ENCODE measurements at places on chromosomes 1 and 21.

DNA sequence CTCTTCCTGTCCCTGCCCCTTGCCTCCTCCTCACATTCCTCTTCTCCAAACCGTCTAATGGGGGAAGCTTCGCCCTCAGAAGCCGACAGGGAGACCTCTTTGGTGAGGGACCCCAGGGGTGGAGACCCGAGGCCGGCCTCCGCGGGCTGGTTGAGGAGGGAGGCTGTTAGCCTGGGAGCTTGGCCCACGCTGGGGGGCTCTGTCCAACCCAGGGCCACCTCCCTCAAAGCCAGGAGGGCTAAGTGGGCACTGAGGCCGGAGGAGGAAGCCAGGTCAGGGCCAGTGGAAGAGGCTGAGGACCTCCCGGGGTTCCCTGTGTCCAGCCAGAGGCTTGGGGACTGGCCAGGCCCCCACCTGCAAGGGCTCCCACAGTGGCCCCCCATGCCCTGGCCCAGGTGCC, 5.3 kb downstream of the GABRD start:
- DNase-seq = no peak

DNA sequence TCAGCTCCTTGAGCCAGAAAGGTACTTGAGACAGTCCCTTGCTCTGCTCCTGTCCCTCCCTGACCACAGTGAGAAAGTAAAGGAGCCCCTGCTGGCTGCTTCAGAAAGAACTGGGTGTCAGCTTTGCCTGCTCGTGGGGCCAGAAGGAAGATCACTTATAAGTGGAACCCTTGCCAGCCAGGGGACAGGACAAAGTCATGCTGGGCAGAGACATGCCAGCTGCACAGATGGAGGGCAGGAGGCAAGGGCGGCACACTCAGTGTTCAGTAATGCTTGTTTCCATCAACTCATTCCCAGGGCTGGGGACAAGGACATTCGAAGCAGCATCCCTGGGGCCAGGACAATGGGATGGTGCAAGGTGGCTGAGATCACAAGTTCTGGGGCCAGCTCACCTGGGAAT, 41.8 kb downstream of the NTPCR start:
- no peak for DNase-seq

DNA sequence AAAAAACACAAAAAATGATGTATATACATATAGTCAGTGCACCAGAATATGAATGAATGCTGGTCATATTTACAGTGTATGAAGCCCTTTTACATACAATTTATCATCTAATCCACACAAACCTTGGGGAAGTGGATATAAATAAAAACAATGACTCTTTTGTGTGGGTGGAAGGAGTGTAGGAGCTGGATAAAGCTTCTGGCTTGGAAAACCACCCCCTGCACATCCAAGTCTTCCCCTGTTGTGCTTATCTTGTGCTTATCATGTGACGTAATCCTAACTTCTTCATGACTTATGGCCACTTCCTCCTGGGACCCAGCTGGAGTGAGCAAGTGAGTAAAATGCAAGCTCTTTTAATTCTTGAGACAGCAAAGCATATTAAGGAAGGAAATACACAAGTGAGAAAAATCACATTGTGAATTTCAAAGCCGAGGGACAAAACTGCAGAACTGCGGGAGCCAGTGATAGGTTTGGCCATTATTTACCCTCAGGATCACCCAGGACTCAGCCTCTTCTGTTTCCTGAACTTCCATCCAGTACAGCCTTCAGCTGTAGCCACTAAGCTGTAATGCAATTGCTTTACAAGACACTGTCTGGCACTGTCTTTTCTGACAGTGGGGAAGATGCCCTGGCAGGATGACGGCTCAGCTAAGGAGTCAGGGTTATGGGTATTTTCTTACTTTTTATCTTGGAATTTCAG, 104.0 kb upstream of the PPM1J start:
- DNase-seq = no peak

GRCh38 chr21:18089786-18090185, 154.8 kb upstream of the CHODL start:
- no peak for DNase-seq

DNA sequence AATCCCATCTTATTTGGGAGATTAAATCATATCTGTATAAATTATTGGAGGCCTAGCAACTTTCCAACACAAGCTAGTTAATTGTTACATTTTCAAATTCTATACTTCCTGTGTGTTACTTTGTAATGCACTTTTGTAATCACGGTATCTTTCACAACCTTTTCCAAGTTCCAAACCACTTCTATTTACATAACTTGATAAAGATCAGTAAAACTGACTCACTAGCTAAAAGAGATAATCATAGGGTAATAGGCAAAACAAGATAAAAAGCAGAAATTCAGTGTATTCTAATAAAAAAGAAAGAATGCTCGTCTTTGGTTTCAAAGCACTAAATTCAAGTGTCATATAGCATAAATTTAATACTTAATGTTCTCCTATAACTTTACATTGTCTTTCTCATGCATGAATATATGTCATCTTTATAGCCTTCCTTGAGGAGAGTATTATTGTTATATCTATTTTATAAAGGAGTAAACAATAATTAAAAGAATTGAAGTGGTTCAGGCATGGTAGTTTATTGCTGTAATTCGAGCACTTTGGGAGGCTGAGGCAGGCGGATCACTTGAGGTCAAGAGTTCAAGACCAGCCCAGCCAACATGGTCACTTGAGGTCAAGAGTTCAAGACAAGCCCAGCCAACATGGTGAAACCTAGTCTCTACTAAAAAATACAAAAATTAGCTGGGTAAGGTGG, 66.4 kb downstream of the RGS13 start:
- no peak for DNase-seq

DNA sequence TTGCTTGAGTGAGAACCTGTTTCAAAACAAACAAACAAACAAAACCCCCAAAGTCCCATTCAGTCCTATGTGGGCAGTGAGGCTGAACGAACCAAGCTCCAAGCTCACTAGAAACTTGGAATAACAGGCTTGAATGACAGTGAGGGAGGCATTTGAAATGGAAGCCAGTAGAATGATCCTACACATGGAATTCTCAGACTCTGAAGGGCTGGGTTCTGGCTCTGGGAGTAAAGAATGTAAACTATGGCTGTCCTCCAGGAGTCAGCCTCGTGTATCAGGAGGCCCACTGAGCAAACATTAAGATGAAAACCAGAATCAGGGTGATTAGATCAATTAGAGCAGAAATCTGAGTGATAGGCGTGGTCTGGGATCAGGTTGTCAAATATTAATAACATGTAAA, 14.9 kb downstream of the PCP4L1 start:
- no peak for DNase-seq

GRCh38 chr1:98053471-98054366, 132.9 kb upstream of the DPYD start:
- DNase-seq = peak; percentile 56

GRCh38 chr1:117161887-117162286, 40.3 kb upstream of the TRIM45 start:
- no peak for DNase-seq

DNA sequence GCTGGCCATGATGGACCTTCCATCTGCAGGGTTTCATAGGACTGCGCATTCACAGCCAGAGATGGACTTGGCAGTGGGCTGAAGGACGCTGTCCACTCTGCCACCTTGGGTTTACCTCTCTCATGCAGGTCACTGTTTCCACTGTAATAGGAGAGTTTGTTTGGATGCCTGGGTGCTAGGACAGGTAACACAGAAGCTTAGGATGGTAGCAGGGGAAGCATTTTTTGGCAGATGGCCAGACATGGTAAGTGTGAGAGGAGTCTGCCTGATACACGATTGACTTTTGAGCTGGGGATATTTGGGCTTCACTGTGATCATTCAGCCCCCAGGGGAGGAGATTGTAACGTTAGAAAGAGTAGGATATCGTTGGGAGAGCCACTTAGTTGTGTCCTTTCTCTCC, 11.8 kb downstream of the PSEN2 start:
- DNase-seq = no peak

GRCh38 chr1:8667869-8668594, 149.4 kb downstream of the RERE start:
- no peak for DNase-seq

DNA sequence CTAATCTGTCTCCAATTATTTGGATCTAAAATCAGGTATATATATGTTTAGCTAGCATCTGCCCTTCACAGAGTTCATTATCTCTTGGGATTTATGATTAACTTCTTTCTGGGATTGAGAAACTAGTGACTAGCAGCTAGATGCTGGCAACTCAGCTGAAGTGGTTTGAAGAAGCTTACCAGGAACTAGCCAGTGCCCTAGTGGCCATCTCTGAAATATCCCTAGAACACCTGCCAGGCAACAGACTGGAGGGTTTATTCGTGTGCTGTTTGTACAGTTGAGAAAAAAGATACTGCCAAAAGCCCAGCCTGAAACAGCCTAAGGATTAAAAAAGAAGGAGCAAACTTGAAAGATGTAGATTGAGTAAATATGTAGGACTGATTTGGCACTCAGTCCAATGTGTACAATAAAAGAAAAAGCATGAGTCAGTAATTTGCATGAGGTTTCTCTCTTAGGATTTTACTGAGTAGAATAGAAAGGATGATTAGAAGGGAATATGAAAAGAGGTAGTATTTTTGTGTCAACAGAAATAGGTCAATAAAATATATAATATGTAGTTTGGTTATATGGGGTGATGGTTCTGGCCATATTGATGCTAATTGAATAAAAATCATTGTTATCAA, 1144.6 kb upstream of the ADGRL2 start:
- no peak for DNase-seq

DNA sequence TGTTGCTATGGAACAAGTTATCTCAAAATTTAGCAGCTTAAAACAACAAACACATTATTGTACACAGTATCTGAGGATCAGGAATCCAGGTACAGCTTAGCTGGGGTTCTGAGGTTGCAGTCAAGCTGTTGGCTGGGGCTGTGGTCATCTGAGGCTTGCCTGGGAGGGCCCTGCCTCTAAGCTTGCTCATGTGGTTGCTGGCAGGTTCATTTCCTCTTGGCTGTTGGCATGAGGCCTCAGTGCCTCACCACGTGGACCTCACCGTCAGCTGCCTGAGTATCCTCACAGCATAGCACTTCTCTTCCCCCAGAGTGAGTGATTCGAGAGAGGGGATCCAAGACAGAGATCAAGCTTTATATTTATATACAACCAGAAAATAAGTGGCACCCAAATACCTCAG, 18.6 kb downstream of the NTPCR start:
- DNase-seq = no peak

- DNase-seq = no peak
These were observed 3.2 kb downstream of the GSTM4 start for GRCh38 chr1:109659145-109659544.

DNA sequence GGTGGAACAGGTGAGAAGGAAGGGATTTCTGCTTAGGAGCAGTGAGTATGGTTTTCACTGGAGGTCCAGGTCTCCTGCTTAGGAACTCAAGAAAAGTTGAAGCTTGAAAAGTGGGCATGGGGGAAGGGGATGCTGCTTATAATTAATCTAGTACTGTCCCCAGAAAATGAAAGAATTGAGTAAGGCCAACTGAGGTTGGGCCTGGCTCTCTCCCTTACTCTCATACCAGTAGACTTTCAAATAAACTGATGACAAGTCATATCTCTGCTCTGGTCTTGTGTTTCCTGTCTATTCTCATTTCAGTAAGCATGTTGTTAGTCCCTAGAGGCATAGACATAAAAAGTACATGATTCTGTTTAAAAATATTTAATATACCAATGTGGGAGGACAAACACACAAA, 26.4 kb downstream of the CD48 start:
- DNase-seq = no peak

DNA sequence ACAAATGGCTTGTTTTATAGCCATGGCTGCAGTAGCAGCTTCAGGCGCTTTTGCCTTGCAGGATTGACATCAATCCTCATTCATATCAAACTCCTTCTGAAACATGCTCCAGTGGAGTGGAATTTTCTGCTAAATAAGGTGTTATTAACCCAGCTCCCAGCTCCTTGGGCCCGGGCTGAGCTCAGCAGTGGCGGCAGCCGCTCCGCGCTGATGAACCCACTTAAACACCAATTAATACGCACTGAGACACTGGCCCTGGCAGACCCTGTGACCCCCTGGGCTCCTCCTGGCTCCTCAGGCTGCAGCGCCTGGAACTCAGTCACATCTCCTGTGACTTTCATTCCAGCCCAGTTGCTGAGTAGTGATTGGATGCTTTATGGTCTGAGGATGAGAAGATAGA, 137.4 kb upstream of the GRIK3 start:
- no peak for DNase-seq

GRCh38 chr1:72037745-72038343, 244.5 kb downstream of the NEGR1 start:
- no peak for DNase-seq

- DNase-seq = no peak
These were observed at the start of gene ABCA4 for GRCh38 chr1:94120991-94121390. Gene ABCA4 (minus strand): TSS chr1:94121148. CDS start chr1:94121045, 103 bp downstream.

GRCh38 chr1:119636491-119637089, 11.5 kb downstream of the ZNF697 start:
- no peak for DNase-seq

- no peak for DNase-seq
These were observed 35.6 kb downstream of the PTPN14 start for GRCh38 chr1:214515544-214516433.

GRCh38 chr1:162230096-162230495, 146.6 kb downstream of the SPATA46 start:
- no peak for DNase-seq

- no peak for DNase-seq
These were observed 115.8 kb downstream of the PTPRC start for GRCh38 chr1:198754670-198755069.

- no peak for DNase-seq
These were observed 602 bp upstream of the RIMKLA start for GRCh38 chr1:42379794-42380585.

DNA sequence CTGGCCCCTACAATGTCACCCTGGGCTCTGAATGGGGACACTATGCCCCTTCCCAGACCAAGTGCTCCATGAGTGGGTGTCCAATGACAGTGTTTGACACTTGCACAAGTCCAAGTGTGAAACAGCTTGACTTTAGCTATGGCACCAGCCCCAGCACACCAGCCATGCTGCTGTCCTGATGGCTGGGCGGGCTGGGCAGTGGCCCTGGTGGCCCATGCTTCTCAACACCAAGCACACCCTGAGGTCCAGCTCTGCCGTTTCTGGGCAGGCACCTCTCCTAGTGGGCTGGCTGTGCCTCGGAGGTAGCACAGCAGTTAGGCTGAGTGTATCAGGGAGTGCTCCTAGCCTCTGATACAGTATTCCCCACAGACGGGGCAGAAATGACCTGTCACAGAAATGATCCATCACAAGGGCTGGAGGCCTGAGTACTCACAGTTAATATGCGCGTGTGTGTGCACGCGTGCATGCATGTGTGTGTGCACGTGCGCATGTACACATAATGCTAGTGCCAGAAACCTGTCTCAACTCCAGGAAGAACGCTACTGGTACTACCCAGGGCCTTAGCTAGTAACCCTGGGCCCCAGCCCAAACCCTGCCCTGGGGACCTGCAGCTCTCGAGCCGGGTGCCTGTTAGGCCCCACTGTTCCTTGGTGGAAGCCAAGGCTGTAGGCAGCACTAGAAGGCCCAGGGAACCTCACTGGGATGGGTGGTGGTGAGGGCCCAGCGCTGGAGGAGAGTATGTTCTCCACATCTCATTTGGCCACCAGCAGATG, 134.0 kb downstream of the DMRTB1 start:
- no peak for DNase-seq

- no peak for DNase-seq
These were observed 25.6 kb downstream of the MATN1 start for GRCh38 chr1:30697571-30698376.

GRCh38 chr1:65820983-65821382, 28.3 kb downstream of the PDE4B start:
- DNase-seq = no peak

GRCh38 chr1:34787461-34788420, 5.1 kb upstream of the GJA4 start:
- peak; percentile 17 for DNase-seq

- no peak for DNase-seq
These were observed 33.4 kb downstream of the DIPK1A start for GRCh38 chr1:92927870-92928269.

GRCh38 chr1:69982992-69983391, 222.4 kb downstream of the LRRC40 start:
- no peak for DNase-seq
